Stimulated activated CD4-positive, alpha-beta T cell treated with anti-CD3 and anti-CD28 coated beads, Interleukin-1b, Interleukin-23, amount 100 ng/mL, for 1 hour (primary cell): ENCODE measurements at places on chromosomes 11 and 22.

DNA sequence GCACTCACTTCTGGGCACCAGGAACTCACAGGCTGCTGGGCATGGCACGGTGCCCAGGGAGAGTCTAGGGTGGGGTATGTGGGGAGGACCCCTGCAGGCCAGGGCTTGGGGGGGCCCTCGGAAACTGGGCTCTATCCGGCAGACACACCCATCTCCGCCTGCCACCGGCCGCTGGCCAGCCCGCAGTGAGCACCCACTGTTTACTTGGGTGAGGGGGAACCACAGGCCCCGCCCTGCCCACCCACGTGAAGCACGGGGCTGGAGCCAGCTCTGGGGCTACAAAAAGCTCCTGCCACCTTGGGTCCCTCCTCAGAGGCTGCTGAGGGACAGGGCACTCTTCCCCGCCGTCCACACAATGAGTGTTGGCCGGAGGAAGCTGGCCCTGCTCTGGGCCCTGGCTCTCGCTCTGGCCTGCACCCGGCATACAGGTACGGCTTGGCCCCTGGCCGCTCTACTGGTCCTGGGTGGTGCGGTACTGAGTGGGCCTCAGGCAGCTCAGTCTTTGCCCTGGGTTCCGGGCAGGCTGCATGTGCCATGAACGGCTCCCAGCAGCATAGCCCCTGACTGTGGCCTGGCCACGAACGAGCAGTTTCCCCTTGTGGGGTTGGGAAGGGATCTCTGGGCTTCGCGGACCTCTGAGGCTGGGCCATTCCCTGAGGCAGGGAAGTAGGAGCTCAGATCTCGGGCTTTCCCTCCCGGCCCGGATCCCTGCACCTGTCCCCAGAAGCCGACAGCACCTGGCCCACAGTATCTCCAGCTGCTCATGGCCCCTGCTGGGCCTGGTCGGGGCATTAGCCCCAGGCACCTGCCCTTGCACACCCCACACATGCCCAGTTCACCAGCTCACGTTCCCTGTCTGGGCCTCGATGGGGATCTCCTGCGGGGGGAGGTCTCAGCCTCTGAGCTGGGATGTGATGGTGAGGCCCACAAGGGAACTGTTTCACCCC is at the start of gene MUC5AC:
MUC5AC (plus strand) TSS at position 309 of the 947 bp plus-strand sequence; CDS start at position 356, 47 bp downstream.
- no peak for DNase-seq

- peak; percentile 46 for DNase-seq
Observed at GRCh38 chr11:1050581-1051355, 14.2 kb upstream of the MUC6 start.

GRCh38 chr11:61007956-61008896 is 36.7 kb downstream of the CD6 start:
- DNase-seq, result no peak

- DNase-seq, result no peak
Observed at GRCh38 chr11:94809251-94809650, 41.1 kb downstream of the AMOTL1 start.

GRCh38 chr22:26066534-26066933 is 102.7 kb upstream of the SEZ6L start:
- no peak for DNase-seq

GRCh38 chr11:102286292-102286691 is 31.0 kb upstream of the BIRC3 start:
- DNase-seq, result no peak

- DNase-seq, result no peak
Observed at GRCh38 chr11:57729479-57729878, 11.8 kb upstream of the SELENOH start.

DNA sequence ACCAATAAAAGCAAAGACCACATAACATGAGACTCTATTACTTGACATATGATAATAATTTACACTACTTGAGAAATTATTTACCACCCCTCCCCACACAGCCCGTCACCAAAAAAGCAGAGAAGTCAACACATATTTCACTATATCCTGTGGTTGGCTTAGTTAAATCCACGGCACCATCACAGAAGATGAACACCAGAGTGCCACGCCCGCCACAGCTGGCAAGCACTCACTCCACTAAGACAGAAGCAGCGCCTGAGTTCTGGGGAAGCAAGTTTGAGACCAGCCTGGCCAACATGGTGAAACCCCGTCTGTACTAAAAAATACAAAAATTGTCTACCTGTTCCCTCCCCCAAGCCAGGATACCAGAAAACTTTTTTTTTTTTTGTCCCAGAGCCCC is 53.1 kb downstream of the PACSIN2 start:
- no peak for DNase-seq

DNA sequence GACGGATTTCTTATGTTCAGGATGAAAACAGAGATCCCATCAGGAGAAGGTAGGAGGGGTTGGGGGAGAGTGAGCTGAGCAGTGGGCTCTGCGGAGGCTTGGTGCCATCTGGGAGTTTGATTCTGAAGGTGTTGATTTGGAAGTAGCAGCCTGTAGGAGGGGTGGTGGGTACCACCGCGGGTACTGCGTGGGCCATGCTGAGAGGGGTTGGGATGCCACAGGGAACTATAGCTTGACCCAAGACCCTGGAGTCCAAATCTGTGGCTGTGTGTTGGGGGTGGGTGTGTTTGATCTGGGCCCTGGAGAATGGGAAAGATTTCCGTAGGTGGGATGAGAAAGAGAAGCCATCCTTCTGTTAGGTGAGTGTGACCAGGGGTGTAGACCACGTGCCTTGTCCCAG is 5.0 kb downstream of the INCENP start:
- no peak for DNase-seq

- DNase-seq, result no peak
Observed at GRCh38 chr11:111001986-111002611, 243.4 kb upstream of the POU2AF2 start.

GRCh38 chr11:75924966-75925784 is 110.2 kb downstream of the UVRAG start:
- no peak for DNase-seq

- DNase-seq, result no peak
Observed at GRCh38 chr11:44936951-44937543, 13.6 kb downstream of the TP53I11 start.

- peak; percentile 35 for DNase-seq
Observed at GRCh38 chr11:65204646-65205601, 23.2 kb downstream of the CAPN1 start.

DNA sequence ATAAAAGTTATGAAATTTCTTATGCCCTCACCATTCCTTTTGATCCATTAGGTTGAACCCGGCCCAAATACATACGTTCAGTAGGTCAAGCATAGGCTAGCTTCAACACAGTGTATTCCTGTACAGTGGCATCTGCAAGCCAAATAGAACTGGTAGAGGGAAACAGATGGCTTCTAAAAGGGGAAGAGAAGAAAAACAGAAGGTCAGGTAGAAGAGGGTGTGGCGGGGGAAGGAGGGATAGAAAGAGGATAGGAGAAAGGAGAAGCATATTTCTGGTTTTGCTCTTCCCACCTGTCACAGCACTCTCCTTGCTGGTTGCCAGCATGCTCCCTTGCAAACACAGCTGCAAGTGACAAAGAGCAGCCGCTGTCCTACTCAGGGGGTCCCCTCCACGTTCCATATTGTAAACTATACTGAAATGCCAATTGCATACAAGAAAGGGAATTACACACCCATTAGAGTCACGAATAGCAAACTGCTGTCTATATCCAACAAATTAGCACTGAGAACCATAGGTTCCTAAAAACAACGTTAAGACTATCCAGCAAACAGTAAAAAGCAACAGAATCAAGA is 71.8 kb downstream of the PHF21A start:
- DNase-seq, result no peak

GRCh38 chr22:42077486-42078125 is 1.9 kb upstream of the SMDT1 start:
- no peak for DNase-seq

GRCh38 chr22:48836673-48837340 is 990.9 kb downstream of the BRD1 start:
- DNase-seq, result no peak

GRCh38 chr11:15909937-15910598 is 446.3 kb downstream of the SOX6 start:
- no peak for DNase-seq

GRCh38 chr11:68371171-68372041 is 59.0 kb downstream of the LRP5 start:
- DNase-seq, result no peak

DNA sequence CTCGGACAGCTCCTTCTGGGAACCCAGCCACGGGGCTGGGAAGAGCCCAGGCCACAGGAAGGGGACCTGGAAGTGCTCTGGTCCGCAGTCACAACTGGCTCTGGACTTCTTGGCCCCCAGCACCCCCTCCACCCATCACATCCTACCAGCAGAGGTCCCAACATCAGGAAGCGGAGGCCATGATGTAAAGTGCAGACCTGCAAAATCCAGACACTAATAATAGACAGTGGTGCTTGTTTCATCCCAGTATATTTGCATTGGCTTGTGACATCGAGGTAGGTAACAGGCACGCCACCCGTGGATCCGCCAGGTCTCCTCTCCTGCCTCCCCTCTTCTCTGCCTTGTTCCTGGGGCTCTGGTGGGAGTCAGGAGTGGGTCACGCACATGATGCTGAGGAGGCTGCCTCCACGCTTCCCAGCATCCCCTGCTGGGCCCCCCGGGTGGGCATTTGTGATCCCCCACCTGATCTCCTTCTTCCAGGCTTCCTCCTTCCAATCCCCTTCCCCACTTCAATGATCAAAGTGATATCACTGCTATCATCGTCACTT is 1454.0 kb downstream of the BRD1 start:
- DNase-seq, result no peak

DNA sequence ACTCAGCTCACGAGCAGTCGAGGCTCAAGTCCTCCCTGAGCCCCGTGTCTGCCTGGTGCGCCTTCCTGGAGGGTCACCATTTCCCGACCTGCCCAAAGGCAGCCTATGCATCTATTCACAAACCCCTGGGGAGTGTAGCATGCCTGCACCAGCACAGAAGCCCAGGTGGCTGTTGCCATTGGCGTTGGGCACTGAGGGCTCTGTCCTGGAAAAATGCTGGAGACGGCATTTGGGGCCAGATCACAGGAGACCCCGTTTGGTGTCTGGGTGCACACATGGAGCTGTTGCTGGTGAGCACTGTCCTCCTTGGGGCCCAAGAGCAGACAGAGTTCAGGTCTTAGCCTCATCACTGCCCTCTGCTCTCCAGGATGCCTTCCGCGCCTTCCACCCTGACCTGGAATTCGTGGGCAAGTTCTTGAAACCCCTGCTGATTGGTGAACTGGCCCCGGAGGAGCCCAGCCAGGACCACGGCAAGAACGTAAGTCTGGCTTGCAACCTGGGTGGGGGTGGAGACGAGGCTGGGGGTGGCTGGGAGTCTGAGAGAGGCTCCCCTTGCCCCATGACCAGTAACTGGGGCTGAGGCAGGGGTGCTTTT is 9.4 kb downstream of the FADS2 start:
- DNase-seq, result no peak

GRCh38 chr11:59198726-59199125 is 14.0 kb downstream of the MPEG1 start:
- DNase-seq, result no peak

- DNase-seq, result no peak
Observed at GRCh38 chr11:13207665-13208594, 69.7 kb upstream of the BMAL1 start.

- no peak for DNase-seq
Observed at GRCh38 chr11:67732045-67732787, 57.8 kb upstream of the ALDH3B2 start.

DNA sequence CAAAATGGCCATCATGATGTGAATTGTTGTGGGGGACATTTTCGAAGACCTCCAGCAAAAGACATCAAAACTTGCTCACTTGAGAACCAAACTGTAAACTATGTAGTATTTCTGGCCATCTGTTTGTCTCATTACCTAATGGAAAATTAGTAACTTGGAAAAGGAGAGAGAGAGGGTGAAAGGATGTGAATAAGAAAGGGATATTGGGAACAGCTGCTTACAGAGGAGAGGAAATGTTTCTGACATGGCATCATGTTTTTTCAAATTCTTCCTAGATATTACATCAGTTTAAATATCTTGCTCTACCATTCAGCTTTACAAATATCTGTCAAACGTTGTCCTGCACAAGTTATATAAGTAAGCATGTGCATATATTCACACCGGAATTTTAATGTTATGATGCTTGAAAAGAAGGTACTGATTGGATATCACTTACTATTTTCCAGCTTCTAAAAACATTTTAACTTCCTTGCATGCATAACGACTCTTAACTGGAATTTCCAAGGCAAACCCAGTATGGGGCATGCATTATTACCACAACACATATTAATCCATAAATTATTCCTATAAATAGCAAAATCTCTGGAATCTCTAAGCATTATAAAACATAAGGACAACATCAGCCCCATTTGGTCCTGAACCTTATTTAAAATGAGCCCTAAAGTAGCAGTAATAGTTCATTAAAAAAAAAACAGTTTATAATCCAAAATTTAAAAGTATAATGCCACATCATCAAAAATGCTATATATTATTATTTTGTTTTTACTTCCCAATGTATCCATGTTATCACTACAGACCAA is 20.0 kb downstream of the GUCY1A2 start:
- DNase-seq, result no peak

GRCh38 chr11:116454020-116454645 is 318.7 kb downstream of the BUD13 start:
- no peak for DNase-seq

- no peak for DNase-seq
Observed at GRCh38 chr11:112617977-112618826, 343.0 kb upstream of the NCAM1 start.

GRCh38 chr11:15843309-15843872 is 513.0 kb downstream of the SOX6 start:
- DNase-seq, result no peak
